Skin of body (tissue), 3 donors: ENCODE measurements at places on chromosomes 12 and 14. TPM values are rescaled to one million over a fixed set of nuclear protein-coding genes. Genes with fewer than 3 reads are reported as not detected.
A peak's percentile ranks its signal among the peaks of the same experiment; 100 is the strongest.

DNA sequence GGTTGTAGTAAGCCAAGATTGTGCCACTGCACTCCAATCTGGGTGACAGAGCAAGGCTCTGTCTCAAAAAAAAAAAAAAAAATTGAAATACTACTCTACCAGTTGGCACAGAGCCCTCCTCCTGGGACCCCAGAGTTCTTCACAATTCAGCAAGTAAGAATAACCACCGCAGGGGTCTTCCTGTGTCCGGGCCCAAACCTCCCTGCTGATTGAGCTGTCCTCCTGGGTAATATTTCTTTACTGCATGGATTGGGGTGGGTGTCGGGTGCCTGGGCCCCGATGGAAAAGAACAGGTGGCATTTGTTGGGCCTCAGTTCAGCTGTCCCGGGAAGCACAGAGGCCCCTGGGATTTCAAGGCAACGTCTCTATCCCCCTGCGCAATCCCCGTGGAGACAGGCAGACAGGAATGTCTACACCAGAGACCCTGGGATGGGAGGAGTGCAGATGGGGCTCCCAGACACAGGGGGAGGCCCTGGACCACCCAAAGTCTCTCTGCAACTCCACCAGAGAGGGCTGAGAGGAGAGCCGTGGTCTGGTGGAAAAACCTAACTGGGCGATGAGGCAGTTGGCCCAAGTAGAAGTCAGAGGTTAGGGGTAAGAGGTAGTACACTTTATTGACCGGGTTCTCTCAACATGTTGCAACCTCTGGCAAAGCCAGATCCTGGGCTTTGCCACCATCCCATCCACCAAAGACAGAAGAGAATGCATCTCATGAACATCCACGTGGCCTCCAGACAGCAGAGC lies 32.7 kb upstream of the VPS37B start:
- no peak for DNase-seq

- DNase-seq, result no peak
Measured at GRCh38 chr14:89842837-89843236, 111.7 kb downstream of the EFCAB11 start.

GRCh38 chr14:65234752-65235361 lies 132.5 kb upstream of the MAX start:
- no peak for DNase-seq

SYCP3 gene
- 0.10 TPM for total RNA-seq

KRT82 gene
- total RNA-seq, result 15.8 TPM

TEX52 gene
- total RNA-seq, result not detected

DNA sequence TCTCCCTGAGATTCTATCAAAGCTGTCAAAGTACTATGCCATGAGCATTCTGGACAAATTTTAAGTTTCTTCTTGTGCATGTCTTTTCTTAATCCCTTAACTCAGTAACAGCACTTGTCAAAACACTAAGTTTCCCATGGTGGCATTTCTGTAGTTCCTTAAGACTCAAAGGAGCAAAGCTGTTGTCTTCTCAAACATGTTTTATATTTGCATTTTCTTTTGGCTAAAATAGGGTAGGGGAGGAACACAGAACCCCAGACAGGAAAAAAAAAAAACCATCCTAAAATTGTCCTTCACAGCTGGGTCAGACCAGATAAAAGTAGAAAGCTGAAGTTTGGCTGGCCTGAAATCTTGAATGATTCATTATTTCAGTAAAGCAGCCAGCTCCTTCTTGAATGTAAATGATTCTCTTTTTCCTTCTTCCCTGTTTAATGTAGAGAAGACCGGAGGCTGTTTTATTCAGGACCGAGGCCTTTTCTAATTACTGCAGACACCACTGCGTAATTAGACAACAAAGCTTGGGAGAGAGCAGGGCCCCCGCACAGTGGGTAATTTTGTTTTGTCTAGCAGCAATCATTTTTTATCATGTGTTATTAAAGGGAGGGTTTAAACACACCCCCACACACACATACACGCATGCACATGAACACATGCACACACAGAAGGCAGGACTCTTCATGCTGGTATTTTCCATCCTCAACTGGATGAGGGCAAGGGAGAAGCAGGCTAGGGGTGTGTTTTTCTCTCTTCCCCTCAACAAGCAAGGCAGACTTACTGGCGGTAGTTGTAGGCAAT lies 51.0 kb downstream of the PAH start:
- no peak for DNase-seq

PRPF40B gene
- 10.4 TPM for total RNA-seq

GRCh38 chr12:42135259-42135814 lies 9.3 kb downstream of the GXYLT1 start:
- DNase-seq, result no peak

HOXC11 gene
- 2.4 TPM for total RNA-seq

DNA sequence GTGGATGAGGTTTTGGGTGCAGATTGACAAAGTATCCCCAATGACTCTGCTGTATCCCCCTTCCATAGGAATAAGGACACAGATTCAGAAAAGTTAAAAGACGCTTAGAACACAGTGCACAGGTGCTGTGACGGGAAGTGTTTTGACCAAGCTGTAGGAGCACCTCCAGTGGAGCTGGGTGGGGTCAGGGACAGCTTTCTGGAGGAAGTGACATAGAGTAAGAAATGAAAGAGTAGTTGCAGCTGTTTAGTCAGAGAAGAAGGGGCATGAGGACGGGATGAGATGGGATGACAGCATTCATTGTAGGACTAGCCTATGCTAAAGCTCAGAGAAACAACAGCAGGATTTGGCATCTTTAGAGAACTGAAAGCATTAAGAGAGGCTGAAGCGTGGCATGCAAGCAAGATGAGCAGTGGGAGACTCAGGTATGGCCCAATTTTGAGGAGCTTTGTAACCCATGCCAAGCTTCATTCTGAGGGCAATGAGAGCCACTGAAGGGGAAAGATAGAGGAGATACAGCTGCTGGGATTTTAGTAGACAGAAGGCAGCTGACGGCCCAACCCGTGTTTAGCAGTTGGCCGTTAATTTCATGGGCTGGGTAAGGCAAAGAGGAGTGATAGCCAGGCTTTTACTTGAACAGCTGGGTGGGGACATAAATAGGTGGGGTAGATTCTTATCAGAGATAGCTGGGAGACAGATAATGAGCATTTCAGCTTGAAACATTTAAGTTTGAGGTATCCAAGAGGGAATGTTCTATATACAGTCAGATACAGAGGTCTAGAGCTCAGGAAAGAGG lies 131.8 kb upstream of the KRAS start:
- no peak for DNase-seq

DNA sequence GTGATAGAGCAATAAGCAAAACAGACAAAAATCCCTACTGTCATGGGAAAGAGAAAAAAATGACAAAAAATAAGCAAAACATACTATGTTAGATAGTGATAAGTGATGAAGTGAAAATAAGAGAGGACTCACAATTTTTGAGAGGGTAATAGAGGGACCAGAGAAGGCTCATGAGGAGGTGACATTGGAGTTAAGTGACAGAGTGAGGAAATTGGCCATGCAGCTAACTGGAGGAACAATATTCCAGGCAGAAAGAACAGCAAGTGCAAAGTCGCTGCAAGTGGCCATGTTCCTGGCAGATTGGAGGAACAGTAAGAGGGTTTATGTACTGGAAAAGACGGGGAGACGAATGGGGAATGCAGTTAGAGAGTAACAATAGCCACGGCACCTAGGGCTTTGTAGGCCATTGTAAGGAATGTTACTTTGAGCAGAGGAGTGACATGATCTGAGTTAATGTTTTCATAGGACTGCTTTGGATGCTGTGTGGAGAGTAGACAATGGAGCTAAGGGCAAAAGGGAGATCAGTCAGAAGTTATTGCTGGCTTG lies 1.4 kb upstream of the SAV1 start:
- no peak for DNase-seq

- DNase-seq, result no peak
Measured at GRCh38 chr14:102461490-102462338, 47.9 kb downstream of the ANKRD9 start.

CD163L1 gene
- total RNA-seq, result 12.7 TPM

CPNE6 gene
- total RNA-seq, result 0.20 TPM

TEDC1 gene
- 5.5 TPM for total RNA-seq

DNA sequence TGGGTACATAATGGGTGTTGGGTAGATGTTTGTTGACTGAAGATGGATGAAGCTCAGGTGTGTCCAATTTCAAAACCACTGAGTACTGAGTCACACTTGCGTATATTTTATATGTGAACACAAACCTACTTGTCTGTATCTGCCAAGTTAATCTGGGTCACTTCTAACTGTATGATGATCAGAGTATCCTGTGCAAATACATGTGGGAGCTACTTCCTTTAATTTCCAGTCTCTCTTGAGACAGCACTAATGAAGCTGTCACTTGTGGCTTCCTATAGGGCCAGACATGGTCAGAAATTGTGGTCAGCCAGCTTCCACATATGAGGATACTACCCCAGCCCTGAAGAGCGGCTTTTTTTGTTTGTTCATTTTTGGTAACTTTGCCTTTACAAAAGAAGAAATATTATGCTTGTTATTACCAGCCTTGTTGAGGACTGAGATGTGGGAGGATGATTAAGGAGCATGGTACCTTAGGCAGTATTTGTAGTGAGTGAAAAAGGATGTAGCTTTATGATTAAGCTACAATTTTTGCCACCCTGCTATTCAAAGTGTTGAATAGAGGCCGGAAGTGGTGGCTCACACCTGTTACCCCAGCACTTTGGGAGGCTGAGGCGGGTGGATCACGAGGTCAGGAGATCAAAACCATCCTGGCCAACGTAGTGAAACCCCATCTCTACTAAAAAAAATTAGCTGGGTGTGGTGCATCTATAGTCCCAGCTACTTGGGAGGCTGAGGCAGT lies 32.4 kb downstream of the PLXNC1 start:
- no peak for DNase-seq

- no peak for DNase-seq
Measured at GRCh38 chr14:52095336-52095735, 26.5 kb upstream of the NID2 start.

- peak; percentile 16 for DNase-seq
Measured at GRCh38 chr14:50599700-50600444, 39.9 kb downstream of the ATL1 start.

LHX5 gene
- total RNA-seq, result not detected

IAPP gene
- not detected for total RNA-seq

GRCh38 chr12:11631288-11631687 lies 18.2 kb upstream of the ETV6 start:
- DNase-seq, result no peak

AVPR1A gene
- total RNA-seq, result 44.2 TPM

FOXJ2 gene
- total RNA-seq, result 10.9 TPM

GRCh38 chr14:100283984-100284881 lies 22.0 kb downstream of the SLC25A29 start:
- DNase-seq, result no peak
